ENCODE measurements at places on chromosomes 7 and 10. TPM values are rescaled to one million over a fixed set of nuclear protein-coding genes. Genes with fewer than 3 reads are reported as not detected.
A peak's percentile ranks its signal among the peaks of the same experiment; 100 is the strongest.

DNA sequence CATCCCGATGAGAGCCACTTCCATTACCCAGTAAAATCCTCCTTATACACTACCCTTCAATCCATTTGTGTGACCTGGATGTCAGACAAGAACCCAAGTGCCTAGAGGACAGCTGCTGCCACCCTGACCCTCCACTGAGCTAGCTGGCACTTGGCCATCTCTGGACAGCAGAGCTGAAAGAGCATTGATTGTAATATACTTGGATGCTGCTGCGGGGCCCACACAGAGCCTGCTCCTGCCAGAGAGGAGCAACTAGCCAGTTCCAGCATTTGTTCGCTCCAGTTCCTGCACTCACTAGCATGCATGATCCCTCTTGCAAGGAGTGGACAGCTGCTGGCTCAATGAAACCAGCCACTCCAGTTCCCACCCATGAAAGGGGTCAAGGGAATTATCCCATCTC is 8.4 kb upstream of the TMEM254 start:
- DNase-seq, result peak; percentile 68

- DNase-seq, result no peak
Observed at GRCh38 chr10:42997151-42997848, 79.6 kb upstream of the RET start.

DNA sequence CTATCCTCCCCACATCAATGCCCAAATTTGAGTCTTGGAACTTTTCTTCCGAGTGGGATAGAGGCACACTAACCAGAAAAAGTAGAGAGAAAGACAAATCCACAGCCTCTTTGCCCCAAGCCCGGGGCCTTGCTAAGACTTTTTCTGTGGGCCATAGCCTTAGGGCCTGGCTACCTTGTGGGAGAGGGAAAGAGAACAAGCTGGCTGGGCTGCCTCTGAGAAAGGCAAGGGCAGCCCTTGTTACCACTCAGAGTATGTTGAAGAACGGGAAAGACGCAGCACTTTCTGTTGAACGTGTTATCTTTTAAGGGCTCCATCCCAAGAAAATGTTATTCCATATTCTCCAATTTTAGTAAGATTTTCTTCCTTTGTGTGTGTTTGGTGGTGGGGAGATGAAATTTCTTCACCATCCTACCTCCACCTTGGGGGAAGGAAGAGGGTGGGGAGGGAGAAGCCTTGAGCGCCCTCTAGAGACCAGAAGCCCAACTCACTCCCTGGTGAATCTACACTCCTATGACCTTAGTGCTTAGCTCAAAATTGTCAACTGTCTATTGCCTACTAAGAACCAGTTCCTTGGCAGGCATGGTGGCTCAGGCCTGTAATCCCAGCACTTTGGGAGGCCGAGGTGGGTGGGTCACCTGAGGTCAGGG is 3.9 kb upstream of the NRF1 start:
- no peak for DNase-seq

GRCh38 chr10:78756604-78757343 is 312.0 kb upstream of the ZMIZ1 start:
- DNase-seq, result peak; percentile 77

DNA sequence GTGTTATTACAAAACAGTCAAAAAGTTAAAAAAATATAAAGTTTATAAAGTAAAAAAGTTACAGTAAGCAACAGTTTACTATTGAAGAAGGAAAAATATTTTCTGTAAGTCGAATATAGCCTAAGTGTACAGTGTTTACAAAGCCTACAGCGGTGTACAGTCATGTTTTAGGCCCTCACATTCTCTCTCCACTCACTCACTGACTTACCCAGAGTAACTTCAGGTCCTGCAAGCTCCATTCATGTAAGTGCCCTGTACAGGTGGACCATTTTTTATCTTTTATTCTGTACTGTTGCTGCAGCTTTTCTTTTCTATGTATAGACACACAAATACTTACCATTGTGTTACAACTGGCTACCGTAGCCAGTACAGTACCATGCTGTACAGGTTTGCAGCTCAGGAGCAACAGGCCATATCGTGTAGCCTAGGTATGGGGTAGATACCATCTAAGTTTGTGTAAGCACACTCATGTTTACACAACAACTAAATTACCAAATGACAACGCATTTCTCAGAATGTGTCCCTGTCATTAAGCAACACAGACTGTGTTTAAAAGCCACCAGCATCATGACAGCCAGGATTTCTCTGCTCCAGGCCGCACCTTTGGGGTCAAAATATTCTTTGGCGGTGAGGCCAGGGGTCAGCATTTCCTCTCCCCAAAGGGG is 67.2 kb downstream of the DLG5 start:
- no peak for DNase-seq

GRCh38 chr10:121087129-121087528 is 236.0 kb downstream of the WDR11 start:
- DNase-seq, result no peak

- DNase-seq, result no peak
Observed at GRCh38 chr10:75355706-75356105, 45.9 kb downstream of the ZNF503 start.

DNA sequence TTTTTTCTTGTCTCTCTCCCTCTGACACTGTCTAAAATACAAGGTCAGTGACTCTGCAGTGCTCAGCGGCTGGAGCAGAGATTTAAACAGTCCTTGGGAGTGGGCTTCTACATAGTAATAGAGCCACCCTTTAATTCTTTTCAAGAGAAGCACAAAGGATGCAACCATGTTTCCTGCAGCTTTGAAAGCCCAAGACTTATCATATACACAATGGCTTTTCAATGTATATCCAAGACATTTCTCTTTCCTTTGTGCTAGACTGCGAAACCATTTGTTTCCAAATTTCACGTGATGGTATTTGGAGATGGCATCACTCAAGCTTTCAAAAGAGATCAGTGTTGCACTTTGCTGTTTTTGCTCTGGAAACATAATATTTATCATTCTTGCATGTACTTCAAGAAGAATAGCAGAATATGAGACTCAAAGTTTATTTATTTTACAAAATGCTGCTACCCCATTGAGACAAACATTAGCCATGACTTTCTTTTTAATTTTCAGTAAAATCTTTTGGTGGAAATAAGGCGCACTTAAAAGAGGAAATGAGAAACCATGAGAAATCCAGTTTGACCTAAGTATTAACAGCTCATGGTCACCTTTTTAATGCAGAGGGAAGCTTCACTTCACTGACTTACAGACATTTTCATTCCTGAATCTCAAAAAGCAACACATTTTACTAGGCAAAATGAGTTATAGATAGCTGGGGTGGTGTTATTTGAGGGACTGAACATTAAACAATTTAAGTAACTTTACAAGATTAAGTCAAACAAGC is 76.6 kb downstream of the SEMA3C start:
- no peak for DNase-seq

DNA sequence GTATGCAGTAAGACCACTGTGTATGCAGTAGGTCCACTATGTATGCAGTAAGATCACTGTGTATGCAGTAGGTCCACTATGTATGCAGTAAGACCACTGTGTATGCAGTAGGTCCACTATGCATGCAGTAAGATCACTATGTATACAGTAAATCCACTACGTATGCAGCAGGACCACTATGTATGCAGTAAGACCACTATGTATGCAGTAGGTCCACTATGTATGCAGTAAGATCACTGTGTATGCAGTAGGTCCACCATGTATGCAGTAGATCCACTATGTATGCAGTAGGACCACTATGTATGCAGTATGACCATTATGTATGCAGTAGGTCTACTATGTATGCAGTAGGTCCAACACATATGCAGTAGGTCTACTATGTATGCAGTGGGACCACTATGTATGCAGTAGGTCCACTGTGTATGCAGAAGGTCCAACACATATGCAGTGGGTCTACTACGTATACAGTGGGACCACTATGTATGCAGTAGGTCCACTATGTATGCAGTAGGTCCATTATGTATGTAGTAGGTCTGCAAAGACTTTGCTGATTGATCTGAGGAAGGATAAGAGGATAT is 313.6 kb downstream of the ADARB2 start:
- no peak for DNase-seq

DNA sequence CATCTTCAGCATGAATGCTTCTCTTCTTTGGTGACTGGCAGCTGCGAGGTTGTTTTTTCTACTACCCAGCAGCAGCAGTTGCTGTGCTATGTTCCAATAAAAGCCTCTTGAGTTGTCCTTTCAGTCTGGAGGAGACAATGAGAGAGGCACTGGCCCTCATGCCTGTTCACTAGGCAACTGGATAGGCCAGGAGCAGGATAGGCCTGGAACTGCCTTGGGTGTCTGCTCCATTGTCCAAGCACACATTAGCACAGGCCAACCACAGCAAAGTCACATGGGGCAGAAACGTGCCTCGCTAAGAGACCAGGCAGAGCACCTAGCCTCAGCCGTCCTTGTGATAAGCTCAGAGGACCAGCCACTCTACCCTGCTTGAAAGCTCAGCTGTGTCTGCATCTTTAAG is 76.9 kb upstream of the PDCD4 start:
- DNase-seq, result no peak

GRCh38 chr10:20521186-20521585 is 375.9 kb downstream of the NEBL start:
- no peak for DNase-seq

DNA sequence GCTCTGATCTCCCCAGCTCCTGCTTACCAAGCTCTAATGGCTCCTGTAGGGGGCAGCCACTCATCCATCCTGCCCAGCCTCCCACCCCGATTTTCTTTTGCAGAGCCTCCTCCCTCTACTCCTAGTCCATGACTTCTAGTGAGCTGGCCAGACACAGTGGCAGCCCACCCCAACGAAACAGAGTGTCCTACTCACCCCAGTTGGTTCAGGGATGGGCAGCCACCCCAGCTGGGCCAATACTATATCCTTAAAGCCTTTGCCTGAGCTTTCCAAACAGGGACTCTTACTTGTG is 77.1 kb downstream of the GRID1 start:
- no peak for DNase-seq

- no peak for DNase-seq
Observed at GRCh38 chr7:40673285-40673684, 538.5 kb downstream of the SUGCT start.

DNA sequence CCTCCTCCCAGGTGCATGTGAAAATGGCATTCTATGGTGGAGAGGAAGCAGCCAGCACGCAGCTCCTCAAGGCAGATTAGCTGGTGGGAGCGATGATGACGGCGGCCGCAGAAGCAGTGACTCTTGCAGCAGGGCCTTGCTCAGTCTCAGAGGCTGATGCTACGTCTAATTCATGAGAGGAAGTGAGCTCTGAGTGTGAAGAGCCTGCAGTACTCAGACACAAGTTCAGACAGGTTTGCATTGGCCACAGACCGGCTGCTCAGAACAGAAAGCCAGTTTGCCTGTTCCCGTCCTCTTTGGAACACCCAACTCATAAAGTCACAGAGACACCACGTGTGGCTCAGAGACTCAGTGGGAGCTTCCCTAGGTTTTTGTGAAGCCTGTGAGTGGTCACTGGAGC is 136.5 kb downstream of the ADARB2 start:
- DNase-seq, result no peak

DNA sequence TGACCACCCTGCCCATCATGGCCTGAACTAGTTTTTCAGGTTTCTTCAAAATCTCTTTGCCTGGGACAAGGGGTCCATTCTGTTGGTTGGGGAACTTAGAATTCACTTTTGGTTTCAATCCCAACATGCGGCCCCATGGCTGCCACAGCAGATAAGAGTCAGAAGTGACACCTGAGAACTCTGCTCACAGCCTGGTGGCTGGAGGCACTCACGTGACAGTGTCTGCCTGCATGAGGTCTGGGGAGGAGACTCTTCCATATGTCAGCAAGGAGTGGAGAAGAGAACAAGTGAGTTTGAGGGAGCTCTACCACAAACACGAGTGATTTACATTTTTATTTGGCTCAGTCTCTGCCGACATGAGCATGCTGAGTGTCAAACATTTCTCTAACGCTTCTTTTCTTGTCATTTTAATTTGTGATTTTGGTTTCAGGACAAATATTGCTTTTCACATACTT is 370.4 kb downstream of the TNS3 start:
- DNase-seq, result no peak

DNA sequence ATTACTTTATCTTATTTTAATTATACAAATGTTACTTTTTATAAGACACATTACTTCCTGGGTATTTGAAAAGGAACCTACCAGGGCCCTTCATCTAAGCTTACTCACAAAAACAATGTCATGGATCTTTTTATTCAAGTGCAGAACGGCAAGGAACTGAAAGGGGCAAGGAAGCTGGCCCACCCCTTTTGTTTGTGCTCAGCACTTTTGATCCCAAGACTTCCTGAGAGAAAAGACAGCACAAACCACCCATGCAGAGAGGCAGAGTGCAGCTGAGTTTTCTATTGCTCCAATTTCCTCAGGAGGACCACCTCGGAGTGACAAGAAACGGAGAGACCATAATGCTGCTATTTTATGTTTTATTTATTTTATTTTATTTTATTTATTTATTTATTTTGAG is 232.0 kb upstream of the NRP1 start:
- DNase-seq, result no peak

DNA sequence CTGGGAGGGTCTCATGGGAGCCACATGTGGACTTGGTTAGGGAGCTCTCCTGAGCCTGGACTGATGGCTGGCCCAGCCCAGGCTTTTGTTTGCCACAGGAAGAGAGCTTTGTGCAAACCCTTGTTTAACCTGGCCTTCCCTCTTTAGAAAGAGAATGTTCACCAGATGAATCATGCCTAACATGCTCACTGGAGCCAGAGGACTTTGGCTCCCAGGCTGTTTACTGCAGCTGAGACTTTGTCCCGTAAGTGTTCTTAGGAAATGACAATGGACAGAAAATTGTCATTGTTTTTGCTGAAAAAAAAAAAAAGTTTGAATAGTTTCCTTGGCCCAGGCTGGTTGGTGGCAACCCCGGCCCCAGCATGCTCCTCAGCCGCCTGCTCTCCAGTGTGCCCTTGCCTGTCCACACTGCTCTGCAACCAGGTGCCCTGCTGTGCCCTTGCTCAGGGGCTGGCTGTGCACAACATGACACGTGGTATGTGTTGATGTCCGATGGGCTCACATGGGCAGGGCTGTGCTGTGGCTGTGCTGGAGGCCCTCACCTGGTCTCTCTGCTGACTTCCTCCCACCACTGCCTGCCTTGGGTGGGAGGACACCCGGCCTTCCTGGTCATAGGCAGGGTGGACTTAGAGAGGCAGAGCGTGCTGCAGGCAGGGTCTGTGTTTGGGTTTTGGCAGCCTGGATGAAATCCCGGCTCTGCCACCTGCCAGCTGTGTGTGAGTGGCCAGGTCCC is 215.3 kb upstream of the ZNF32 start:
- peak; percentile 53 for DNase-seq

DNA sequence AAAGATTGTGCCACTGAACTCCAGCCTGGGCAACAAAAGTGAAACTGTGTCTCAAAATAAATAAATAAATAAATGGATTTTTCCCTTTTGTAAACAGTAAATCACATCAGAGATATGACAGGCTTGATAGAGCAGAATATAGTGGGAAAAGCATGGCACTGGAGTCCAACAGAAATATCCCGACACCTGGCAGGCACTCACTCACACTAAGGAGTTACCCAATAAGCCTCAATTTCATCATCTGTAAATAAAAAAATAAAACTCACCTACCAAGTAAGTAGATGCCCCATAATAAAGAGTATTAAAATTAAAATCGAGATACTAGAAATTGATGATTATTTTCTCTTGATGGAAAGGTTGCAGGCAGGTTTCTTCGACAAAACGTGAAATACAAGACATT is 1.7 kb downstream of the ATE1 start:
- no peak for DNase-seq

The SH2D4B gene
- 0.18 TPM for total RNA-seq

The EVX1 gene
- not detected for total RNA-seq

The CYP2C18 gene
- total RNA-seq, result not detected

The AGAP4 gene
- total RNA-seq, result 30.5 TPM

The JAKMIP3 gene
- 1.1 TPM for total RNA-seq
